ENCODE measurements at places on chromosomes 11 and 22. TPM values are rescaled to one million over a fixed set of nuclear protein-coding genes. Genes with fewer than 3 reads are reported as not detected.

KCNQ1 gene
- 36.9 TPM for total RNA-seq

SMDT1 gene
- 40.4 TPM for total RNA-seq

GRCh38 chr11:62125316-62125715 lies 1.5 kb downstream of the INCENP start:
- no peak for DNase-seq

GRCh38 chr11:63911440-63911839 lies 5.5 kb downstream of the RCOR2 start:
- no peak for DNase-seq

FZD4 gene
- total RNA-seq, result not detected

ART1 gene
- total RNA-seq, result not detected

- no peak for DNase-seq
Observed at GRCh38 chr11:26649884-26650283, 72.0 kb downstream of the SLC5A12 start.

DNA sequence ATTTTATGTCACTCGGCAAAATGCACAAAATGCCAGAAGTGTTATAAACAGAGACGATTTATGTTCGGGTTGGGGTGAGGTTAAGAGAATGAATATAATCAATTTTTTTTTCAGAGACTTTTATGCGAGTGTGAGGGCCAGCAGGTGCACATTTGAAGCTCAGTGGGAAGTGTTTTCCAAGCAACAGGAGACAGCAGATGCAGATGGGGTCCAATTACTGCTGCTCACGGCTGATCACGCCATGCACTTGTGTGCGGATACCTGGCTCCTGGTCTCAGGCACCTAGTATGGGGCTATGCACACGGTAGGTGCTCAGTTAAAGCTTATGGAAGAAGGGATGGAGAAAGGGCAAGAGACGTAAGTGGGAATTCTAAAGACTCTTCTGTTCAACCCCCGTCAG lies 249.1 kb downstream of the MIAT start:
- DNase-seq, result no peak

GRCh38 chr22:33447733-33448132 lies 389.6 kb upstream of the SYN3 start:
- DNase-seq, result no peak

DPAGT1 gene
- total RNA-seq, result 37.9 TPM

PRG3 gene
- not detected for total RNA-seq

CLTCL1 gene
- 0.93 TPM for total RNA-seq

GRCh38 chr11:74703211-74703610 lies 28.0 kb downstream of the CHRDL2 start:
- no peak for DNase-seq

RIC3 gene
- 34.4 TPM for total RNA-seq

DNA sequence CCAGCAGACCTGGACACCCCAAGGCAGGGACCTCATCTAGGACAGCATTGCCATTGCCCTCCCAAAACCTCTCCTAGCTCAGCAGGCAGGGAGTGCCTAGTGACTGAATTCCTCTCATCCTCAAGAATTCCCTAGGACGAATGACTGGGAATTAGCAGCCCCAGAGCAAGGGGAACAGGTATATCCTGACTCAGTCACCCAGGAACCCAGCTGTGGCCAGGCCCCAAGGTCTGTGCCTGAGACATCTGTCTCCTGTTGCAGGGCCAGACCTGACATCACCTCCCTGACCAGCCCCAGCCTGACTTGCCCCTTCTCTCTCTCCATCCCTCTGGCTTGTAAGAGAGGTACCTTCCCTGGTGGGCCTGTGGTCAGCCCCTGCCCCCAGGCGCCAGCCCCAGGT lies 39.0 kb upstream of the SUSD2 start:
- no peak for DNase-seq

GRCh38 chr11:78061088-78061920 lies 2.4 kb upstream of the THRSP start:
- no peak for DNase-seq

PGA4 gene
- 1.9 TPM for total RNA-seq

DNA sequence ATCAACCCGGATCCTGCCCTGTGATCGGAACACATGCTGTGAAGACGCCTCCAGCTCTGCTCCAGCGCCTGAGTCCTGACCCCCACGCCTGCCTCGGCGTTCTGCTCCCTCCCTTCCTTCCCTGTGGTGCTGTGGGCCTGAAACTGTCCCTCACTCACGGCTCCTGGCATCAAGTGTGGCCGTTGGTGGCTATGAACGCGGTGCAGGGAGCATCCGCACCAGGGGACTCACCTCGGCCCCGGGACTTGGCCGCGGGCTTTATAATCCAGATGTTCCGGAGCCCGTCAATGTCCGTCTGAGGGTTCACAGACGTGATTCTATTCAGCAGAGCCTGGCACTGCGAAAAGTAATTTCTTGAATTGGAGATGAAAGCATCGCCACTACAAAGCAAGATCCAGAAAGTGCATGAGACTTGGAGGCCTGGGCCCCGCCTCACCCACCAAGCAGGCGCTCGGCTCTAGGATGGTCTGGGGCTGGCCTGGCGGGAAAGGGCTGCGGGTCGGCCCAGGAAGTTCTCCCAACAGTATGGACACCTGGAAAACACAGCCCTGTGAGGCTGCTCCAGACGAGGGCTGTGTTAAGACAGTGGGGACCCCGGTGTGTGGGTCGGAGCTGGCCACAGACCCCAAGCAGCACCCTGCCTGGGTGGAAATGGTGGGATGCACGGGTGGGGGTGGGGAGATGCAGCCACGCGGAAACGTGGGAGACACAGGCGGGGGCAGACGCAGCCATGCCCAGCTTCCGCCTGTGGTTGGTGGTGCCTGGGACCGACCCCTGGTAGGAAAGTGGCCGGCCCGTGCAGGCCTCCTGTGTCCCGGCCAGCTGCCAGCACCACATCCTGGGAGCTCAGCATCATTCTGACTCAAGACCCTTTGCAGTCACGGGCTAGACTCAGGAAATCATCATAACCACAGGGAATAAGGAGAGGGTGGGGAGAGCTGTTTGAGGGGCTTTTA lies 21.8 kb upstream of the IL17REL start:
- no peak for DNase-seq
